ENCODE measurements at places on chromosomes 12 and 14.
A peak's percentile ranks its signal among the peaks of the same experiment; 100 is the strongest.

GRCh38 chr14:90168425-90169105 is 87.8 kb upstream of the PSMC1 start:
- DNase-seq, result peak; percentile 49

GRCh38 chr14:55900749-55901148 is 217.5 kb upstream of the PELI2 start:
- DNase-seq, result no peak

DNA sequence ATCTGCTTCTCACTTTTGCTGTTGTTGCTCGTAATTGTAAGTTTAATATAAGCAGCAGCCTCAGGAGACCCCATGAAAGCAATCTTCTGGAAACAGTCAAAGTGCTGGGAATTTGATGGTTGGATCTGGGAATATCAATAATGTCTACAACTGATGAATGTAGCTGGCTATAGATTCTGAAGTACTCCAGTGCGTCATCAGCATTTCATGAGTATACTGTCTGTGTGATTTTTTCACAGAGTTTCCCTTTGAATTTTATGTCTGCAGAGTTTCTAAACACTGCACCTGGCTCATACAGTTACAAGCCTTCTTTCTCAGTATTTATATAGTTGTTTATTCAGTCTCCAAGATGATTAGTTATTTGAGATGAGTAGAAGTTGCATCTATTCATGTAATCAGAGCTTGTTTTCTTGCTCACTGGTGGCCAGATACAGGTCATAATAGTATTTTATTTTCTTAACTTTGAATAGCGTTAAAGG is 222.3 kb downstream of the RAD51B start:
- DNase-seq, result no peak

GRCh38 chr12:130703733-130704375 is 12.2 kb downstream of the RIMBP2 start:
- no peak for DNase-seq

GRCh38 chr12:117842630-117843029 is 126.2 kb downstream of the KSR2 start:
- no peak for DNase-seq

- DNase-seq, result no peak
Measured at GRCh38 chr12:38157933-38158401, 158.6 kb upstream of the ALG10B start.

DNA sequence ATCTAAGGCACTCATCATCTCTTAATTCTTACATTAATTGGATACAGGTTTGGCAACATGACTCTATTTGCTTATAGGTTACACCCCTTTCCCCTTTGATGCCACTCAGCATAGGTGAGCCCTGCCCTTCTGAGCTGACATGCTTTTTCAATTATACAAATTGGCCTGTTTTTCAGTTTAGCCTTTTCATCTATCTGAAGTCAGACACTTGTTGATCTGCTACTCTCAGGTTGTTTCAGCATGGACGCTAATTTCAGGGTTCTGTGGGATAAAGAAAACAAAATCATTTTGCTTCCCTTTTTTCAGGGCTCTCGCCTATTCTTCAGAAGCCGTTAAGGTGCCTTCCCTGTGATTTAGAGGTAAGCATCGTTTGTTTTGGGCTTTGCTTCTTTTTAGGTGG is 55.3 kb downstream of the DACT1 start:
- no peak for DNase-seq

GRCh38 chr12:68345763-68346162 is 13.6 kb upstream of the MDM1 start:
- no peak for DNase-seq

- DNase-seq, result peak; percentile 72
Measured at GRCh38 chr12:121167232-121167820, 34.6 kb downstream of the P2RX7 start.

DNA sequence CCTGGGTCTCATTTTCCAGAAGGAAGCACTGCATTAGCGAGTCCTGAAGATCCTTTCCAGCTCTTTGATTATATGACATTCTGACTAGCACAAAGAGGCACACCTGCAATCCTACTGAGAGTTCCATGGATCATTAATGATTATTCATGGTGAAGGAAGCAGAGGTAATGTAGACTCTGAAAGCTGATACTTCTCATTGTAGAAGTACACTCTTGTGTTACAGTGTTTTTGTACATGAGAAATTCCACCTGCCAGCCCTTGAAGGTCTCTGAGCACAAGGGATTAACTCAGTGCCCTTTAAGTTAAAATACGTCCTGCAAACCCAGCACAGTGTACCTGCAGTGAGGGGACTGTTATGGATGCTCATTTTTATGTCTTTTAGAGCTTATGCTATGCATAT is 558.8 kb upstream of the FBXO33 start:
- DNase-seq, result no peak

DNA sequence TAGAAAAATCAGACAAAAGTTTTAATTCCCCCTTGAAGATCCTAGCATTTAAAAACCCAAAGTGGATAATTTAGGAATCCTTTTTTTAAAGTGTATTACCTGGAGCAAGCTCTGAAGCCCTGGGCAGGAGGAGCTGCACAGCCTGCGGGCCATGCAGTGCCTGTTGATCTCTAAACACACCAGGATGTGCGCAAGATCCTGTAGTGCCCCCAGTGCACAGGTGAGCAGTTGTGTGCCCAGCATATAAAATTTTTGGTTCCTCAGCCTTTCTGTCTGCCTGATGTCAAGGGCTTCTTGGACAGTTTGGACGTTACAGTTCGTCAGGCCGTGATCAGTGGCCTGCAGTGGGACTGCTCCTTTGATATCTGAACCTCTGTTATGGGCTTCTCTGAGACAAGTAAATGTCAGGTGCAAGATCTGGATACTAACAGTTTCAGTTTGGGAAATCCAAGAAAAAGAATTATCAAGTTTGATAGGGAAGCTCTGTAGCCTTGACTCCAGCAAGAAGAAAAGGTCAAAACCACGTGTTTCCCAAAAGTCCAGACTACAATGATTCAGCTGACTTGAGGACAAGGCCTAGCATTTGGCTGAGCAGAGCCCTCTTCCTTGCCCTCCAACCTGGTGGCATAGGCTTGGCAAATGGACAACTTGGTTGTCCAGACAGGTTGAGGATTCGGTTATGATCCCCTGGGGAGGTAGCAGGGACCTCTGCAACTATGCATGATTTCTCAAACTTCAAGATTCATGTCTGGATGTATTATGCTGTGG is 1.0 kb downstream of the ATXN7L3B start:
- no peak for DNase-seq

DNA sequence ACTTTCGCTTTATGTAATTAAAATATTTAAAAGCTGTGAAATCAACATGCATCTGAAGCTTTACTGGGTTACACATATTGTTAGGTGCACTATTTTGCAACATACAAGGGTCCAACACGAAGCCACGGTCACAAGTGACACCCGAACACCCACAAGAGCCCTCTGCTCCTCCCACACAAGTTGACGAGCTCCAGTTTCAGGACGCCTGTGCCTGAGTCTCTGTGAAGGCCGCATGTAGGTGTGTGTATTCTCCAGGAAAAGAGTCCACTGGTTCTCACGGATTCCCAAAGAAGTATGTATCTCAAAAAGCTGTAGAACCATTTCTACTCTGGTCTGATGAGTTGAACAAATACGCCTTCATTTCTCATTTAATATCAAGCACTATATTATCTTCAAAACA is 12.0 kb downstream of the SLC15A4 start:
- no peak for DNase-seq

DNA sequence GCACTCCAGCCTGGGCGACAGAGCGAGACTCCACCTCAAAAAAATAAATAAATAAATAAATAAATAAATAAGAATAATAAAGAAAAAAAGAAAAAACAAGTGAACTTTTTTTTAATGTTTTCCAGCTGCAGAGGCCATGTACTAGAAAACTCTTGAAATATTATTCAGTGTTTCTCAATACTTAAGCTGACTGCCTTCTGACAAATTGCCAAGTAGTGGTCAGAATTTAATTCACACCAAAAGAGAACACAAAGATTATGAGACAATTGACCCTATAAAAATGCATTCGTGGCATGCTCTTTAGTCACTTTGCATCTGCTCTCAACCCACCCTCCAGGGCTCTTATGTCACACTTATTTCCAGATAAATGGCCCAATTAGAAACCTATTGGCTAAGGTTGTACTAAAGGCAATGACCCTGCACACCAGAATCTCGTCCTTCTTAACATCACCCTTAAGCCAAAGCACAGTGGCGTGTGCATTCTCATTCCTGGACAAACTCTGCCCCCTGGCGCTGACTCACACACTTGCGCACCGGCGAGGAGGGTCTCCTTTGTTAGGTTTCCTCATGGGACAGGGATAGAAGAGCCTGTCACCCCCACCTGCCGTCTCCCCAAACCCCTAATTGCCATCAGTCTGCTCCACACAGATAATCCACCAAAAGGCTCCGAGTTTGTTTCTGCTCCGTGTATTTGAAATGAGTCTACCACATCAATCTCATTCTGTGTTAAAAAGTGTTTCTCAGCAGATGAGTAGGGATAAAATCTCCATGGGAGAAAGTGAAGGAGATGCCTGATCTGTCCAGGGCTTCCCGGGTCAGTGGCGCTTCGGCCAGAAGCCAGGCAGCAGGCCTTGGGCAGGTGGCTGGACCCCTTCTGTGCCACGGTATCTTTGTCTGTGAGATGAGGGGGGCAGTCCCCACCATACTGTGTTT is 73.1 kb upstream of the CEP83 start:
- DNase-seq, result peak; percentile 69

- DNase-seq, result peak; percentile 24
Measured at GRCh38 chr14:72024043-72024407, 91.8 kb downstream of the RGS6 start.

- no peak for DNase-seq
Measured at GRCh38 chr12:18967814-18968213, 161.7 kb upstream of the PLEKHA5 start.

GRCh38 chr12:56935157-56935556 is 949 bp upstream of the SDR9C7 start:
- DNase-seq, result no peak

DNA sequence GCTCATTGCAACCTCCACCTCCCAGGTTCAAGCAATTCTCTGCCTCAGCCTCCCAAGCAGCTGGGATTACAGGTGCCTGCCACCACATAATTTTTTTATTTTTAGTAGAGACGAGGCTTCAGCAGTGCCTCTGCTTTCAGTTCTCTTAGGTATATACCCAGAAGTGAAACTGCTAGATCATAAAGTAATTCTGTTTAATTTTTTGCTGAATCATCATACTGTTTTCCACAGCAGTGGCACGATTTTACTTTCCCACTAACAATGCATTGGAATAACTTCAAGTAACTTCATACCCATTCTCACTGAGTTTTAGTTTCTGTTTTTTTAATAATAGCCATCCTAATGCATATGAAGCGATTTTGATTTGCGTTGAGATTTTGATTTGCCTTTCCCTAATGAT is 148.0 kb upstream of the G2E3 start:
- DNase-seq, result no peak

DNA sequence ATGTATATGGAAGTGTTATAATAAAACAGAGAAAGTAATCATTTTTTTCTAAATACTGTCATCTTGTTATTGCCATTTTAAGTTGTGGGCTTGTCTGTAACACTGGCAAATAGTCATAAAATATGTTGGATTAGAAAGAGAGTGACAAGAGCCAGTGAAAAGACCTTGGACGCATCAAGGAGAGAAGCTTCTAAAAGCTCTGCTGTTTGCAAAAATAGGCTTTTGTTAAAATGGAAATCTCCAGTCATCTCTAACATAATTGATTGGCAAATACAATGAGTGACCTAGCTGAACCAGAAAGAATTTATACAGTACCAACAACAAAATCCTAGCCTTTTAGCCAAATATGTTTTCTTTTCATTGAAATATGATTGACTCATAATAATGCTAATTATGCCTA is 245.8 kb upstream of the RMST start:
- no peak for DNase-seq
